ENCODE measurements at places on chromosomes 3 and 15. TPM values are rescaled to one million over a fixed set of nuclear protein-coding genes. Genes with fewer than 3 reads are reported as not detected.

Gene TMC3
- total RNA-seq: not detected

Gene ILDR1
- 0.28 TPM for total RNA-seq

Gene CHRFAM7A
- total RNA-seq: 32.5 TPM

Gene RLBP1
- total RNA-seq: not detected

Gene BOC
- total RNA-seq: not detected

Gene RETNLB
- total RNA-seq: not detected

Gene ARHGEF26
- not detected for total RNA-seq

Gene SUCLG2
- total RNA-seq: 49.9 TPM

Gene TUSC7
- not detected for total RNA-seq

Gene SPINT1
- 1.7 TPM for total RNA-seq

Gene ZNF620
- 3.3 TPM for total RNA-seq

Gene CDHR4
- not detected for total RNA-seq

Gene CHRNA3
- total RNA-seq: not detected

Gene CCK
- not detected for total RNA-seq

Gene OR5H1
- not detected for total RNA-seq

Gene SPATA12
- not detected for total RNA-seq

Gene POLR2M
- total RNA-seq: 74.0 TPM

Gene SLC22A14
- total RNA-seq: not detected

Gene LMAN1L
- 0.94 TPM for total RNA-seq

Gene BFSP2
- total RNA-seq: not detected

Gene FHIT
- total RNA-seq: 2.7 TPM

Gene B3GNT5
- total RNA-seq: 3.4 TPM

Gene TGM4
- total RNA-seq: not detected

Gene SPINK8
- total RNA-seq: not detected

Gene CLDN16
- total RNA-seq: not detected

Gene GHSR
- total RNA-seq: 1.3 TPM

Gene UROC1
- total RNA-seq: not detected

Gene IGF2BP2
- total RNA-seq: 16.8 TPM

Gene GOLGA6L4
- total RNA-seq: 4.4 TPM

Gene P2RY1
- total RNA-seq: 1.0 TPM

Gene SNRK
- total RNA-seq: 186 TPM

Gene ARNT2
- not detected for total RNA-seq

Gene DUOXA2
- not detected for total RNA-seq

Gene C3orf20
- not detected for total RNA-seq

Gene ZNF80
- total RNA-seq: 2.3 TPM

Gene FOXL2NB
- not detected for total RNA-seq

Gene CNTN4
- not detected for total RNA-seq

Gene IL17RD
- 0.08 TPM for total RNA-seq

Gene EPHA3
- total RNA-seq: not detected

Gene LRTM1
- total RNA-seq: not detected

Gene RAB6B
- 2.7 TPM for total RNA-seq

Gene SERPINI2
- total RNA-seq: not detected
